ENCODE measurements at places on chromosomes 13 and 19.

DNA sequence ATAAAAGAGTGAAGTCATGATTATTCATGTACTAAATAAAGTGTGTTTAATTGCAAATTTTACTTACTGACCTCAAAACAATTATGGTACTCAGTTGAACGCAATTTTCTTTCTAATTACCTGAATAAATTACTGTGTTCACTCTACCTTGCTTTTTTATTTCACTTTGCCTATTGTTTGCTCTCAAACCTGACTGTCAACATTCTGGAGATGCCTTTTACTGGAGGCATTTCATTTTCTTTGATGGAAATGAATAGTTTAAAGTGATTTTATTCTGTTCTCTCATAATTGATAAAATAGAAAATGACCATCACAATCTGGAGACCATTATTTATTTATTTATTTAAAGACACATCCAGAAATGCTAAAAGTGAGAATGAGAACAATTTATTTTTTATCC lies 811.5 kb upstream of the ATXN8OS start:
- DNase-seq = no peak

- DNase-seq = no peak
Observed at GRCh38 chr13:80547885-80548825, 207.2 kb upstream of the SPRY2 start.

DNA sequence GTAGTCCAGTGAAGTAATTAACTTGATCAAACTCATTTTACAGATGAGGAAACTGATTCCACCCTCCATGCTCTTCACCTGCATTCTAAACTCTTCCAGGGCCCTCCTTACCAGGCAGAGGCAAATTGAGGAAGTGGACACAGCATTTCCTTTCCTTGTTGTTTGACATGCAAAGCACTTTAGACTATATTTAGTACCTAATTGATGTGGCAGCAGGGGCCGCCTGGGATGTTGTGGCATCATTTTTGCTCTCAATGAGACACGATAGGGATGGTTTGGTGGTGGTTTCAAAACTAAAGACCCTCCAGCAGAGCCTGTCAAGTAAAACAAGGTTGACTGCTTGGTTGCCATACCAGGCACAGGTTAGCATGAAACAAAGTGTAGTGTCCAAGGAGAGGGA lies 7.9 kb downstream of the SIPA1L3 start:
- DNase-seq = no peak

DNA sequence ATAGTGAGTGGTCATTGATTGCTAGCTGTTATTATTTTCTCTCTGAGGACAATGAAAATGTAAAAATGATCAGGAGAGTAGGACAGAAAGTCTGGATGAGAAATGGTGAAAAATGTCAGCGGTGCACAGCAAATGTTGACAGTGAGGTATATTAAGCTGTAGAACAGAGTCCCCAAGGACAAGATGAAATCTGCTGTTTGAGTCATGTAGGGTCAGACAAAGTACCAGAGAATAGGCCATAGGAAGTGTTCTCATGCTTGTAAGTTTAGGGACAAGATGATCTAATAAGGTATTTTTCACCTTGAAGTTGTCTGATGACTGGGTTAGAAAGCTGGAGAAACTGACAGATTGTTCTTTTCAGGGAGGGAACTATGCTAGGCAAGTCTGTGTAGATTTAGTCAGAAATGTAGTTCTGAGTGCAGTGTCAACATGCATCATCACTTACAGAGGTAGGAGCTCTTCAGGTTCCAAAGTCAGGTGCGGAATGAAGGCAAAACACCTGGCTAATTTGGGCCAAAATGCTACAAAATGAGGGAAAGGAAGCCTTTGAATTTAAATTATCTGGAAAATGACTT lies 369.3 kb downstream of the DLEU7 start:
- DNase-seq = no peak

GRCh38 chr19:19232261-19232721 lies 20.5 kb downstream of the NCAN start:
- no peak for DNase-seq

DNA sequence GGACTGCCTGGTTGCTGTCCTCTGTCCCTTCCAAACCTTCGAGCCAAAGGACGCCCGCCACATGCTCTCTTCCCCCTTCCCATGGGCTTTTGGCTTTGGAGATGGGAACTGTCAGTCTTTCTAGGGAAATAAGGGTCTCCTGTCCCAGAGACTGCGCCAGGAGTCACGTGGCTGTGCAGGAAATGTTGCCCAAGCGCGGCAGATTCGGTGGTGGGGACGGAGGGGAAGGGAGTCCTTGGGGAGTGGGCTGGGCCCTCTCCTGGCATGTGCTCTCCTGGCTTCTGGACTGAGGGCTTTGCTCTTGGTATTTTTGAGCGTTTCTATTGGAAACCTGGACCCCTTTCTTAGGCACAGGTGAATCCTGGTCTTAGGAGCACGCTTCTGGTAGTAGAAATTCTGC lies 103.2 kb downstream of the KDM4B start:
- no peak for DNase-seq

- DNase-seq = no peak
Observed at GRCh38 chr19:9620842-9621155, 233 bp downstream of the ZNF561 start.

DNA sequence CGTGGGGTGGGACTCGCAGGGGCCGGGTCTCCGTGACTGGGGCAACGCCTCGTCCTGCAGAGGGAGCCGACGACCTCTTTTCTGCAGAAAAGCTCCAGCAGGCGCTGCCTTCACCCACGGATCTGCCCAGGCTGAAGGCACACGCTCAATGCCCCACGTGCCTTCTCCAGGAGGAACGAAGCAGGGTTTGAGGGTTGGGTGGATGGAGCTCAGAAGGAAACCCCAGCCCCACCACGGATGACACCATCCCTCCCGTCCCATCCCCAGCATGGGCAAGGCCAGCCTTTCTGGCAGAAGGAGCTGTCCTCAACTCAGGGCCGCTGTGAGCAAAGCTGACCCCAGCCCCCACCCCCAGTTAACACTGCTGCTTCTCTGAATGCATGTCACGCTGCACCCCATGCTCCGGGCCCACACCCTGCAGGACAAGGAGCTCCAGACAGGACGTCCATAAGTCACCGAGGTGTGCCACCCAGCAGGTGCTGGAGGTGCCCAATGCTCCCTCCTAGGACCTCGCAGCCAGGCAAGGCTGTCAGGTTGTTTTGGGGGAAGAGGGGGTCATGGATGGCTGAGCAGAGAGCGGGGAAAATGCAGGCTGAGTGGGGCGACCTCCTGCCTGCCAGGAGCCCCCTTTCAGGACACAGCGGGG lies 7.4 kb downstream of the C19orf25 start:
- DNase-seq = no peak

GRCh38 chr19:41918095-41918494 lies 10.2 kb downstream of the ERFL start:
- no peak for DNase-seq

GRCh38 chr19:1992759-1993260 lies 22.7 kb downstream of the BTBD2 start:
- DNase-seq = no peak

DNA sequence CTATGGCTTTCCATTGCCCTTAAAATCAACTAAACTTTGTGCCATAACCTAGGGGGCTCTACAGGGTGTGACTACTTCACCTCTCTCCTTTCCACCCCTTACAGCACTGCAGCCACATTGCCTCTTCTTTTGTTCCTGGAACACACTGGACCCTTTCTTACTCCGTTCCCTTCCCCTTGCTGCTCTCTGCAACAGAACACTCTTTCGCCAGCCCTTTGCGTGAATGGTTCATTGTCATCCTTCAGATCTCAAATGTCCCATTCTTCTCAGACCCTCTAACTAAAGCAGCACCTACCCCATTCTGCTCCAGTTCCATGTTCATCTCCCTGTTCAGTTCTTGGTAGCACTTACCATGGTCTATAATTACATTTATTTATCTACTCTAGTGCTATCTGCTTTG lies 208.3 kb downstream of the OXGR1 start:
- no peak for DNase-seq

DNA sequence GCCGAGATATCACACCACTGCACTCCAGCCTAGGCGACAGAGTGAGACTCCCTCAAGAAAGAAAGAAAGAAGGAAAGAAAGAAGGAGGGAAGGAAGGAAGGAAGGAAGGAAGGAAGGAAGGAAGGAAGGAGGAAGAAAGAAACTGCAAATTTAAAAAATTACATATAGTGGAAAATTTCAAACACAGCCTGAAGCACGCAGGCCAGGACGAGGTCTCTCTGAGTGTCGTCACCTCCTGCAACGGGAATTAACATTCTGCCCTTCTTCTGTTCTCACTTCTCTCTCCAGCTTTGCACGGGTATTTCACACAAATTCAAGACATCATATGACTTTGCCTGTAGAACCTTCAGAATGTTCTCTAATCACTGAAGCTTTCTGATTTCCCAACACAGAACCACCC lies 108.2 kb downstream of the GNG7 start:
- DNase-seq = no peak

- DNase-seq = no peak
Observed at GRCh38 chr19:1747285-1748114, 5.8 kb upstream of the ONECUT3 start.

DNA sequence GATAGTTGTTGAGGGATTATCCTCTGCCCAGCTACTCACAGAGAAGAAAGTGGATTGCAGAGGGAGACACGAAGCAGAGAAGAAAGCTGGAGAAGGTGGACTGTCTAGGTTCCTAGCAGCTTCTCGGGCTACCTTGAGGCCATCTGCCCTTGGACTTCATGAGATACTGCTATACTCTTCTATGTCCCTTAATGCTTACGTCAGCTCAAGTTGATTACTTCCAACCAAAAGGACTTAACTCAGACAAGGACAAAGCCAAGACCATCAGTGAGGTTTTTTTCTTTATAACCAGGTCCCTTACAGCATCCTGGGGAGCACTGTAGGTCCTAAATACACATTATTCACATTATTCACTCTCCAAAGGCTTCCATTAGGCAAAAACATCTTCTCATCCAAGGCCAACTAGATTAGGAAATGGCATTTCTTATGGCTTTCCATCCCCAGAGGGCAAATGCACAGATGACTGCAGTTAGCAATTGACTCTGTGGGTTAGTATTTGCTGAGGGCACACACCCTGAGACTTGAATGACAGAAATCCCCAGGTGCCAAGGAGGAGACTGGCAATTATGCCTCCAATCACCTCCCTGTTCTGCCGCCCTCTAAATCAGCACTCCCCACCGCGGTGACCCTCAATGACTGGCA lies 4.1 kb upstream of the UBE2L5 start:
- DNase-seq = no peak

- no peak for DNase-seq
Observed at GRCh38 chr13:109868578-109869311, 82.4 kb upstream of the IRS2 start.

GRCh38 chr19:32866061-32866460 lies 3.5 kb downstream of the SLC7A9 start:
- DNase-seq = no peak

DNA sequence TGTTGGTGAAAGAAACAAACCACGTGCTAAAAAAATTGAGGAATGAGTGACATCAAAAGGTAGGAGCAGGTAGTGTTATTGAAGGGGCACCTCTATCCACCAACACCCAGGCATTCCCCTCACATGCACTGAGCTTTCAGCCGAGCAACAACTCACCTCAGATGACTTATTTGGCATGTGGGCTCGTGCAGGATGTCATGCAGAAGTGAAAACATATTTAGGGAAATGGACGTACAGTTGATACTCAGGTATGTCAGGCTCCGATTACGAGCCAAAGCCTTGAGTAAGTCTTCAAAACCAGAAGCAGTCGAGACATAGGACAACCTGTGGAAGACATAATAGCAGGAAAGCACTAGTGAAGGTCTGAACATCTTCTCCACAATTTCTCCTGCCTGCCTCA lies 30.4 kb downstream of the NLRP11 start:
- DNase-seq = no peak

GRCh38 chr13:104584481-104584880 lies 1518.3 kb upstream of the SLC10A2 start:
- DNase-seq = no peak

GRCh38 chr13:99566125-99567083 lies 65.1 kb downstream of the TM9SF2 start:
- DNase-seq = no peak

GRCh38 chr19:57004418-57004817 lies 115.4 kb upstream of the USP29 start:
- no peak for DNase-seq

- DNase-seq = peak; percentile 88
Observed at GRCh38 chr19:46697204-46697960, 19.5 kb downstream of the PRKD2 start.

DNA sequence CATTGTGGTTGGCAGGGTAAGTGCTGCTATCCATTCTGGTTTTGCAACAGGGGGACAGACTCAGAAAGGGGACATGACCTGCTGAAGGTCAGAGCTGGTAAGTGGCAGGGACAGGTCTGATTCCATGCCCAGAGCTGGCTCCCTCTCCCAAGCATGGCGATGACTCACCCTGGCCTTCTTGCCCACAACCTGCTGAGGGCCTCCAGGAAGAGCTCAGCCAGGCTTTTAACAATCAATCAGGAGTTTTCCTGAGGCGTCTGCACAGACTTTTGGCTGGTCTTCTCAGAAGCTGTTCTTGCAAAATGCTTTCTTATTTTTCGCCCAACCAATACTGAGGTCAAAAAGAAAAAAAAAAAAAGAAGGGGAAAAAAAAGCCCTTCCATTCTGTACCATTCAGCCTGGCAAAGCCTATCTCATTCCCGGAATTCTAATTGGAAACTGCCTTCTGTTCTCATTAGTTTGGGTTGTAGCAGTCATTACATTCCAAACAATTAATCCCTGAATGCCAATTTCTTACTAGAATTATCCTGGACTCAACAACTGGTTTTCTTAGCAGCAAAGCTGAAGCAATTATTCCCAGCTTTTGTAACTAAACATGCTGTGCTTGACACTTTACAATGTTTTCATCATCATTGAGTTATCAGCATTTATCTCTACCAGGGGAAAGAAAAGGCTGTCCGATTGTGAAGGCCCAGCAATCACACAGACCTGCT lies 17.7 kb downstream of the SIAH3 start:
- no peak for DNase-seq

GRCh38 chr13:34675626-34676025 lies 266.4 kb upstream of the NBEA start:
- no peak for DNase-seq
